HepG2 (cell line): ENCODE measurements at places on chromosomes 2 and 18. TPM values are rescaled to one million over a fixed set of nuclear protein-coding genes. Genes with fewer than 3 reads are reported as not detected.
A peak's percentile ranks its signal among the peaks of the same experiment; 100 is the strongest.

DNA sequence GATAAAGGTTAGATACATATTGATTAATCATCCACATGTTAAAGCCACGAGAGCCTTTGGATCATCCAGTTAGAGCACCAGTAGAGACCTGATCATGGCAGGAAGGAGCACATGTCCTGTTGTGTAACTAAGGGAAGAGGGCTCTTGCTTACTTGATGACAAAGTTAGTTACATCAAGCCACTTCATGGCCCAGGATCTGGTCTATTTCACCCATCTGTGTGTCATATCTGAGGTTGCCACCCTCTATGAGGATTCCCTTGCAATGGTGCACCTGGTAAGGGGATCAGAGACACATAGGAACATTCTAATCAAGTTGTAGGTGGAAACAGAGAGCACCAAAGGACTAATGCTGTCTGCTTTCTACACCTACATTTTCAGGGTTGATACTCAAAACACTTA, 6.7 kb downstream of the ANKAR start:
- H3K4me3 ChIP-seq, result no peak overlapping the region
- H3K36me3 ChIP-seq, result no peaks in the 10 kb centered on the region; the same call in 1 of the 2 replicates
- no peak for DNase-seq
- H3K27me3 ChIP-seq, result no peaks in the 10 kb centered on the region

DNMT3A gene
- 14.7 and 16.4 TPM in 2 replicates for polyA plus RNA-seq

OR6B3 gene
- polyA plus RNA-seq, result not detected in 2 replicates

GRCh38 chr18:32021756-32022564, 3.3 kb downstream of the RNF125 start:
- H3K27ac ChIP-seq, result no peak overlapping the region
- no peak for DNase-seq
- no peak overlapping the region for H3K4me3 ChIP-seq
- H3K4me1 ChIP-seq, result peaks cover 37% of the 10 kb centered on the region
- H3K36me3 ChIP-seq, result no peaks in the 10 kb centered on the region

TMEM198 gene
- 23.5 and 40.8 TPM in 2 replicates for polyA plus RNA-seq

GRCh38 chr2:205014201-205014600, 468.9 kb downstream of the PARD3B start:
- H3K4me1 ChIP-seq, result peaks cover 13% of the 10 kb centered on the region; the same call in 1 of the 2 replicates
- H3K27ac ChIP-seq, result no peak overlapping the region
- H3K27me3 ChIP-seq, result no peaks in the 10 kb centered on the region
- no peaks in the 10 kb centered on the region for H3K36me3 ChIP-seq
- no peak for DNase-seq
- no peak overlapping the region for H3K4me3 ChIP-seq

GRCh38 chr2:184597571-184597991, 748 bp upstream of the ZNF804A start:
- H3K27me3 ChIP-seq, result peaks cover 32% of the 10 kb centered on the region
- no peak for DNase-seq
- H3K36me3 ChIP-seq, result no peaks in the 10 kb centered on the region

DNA sequence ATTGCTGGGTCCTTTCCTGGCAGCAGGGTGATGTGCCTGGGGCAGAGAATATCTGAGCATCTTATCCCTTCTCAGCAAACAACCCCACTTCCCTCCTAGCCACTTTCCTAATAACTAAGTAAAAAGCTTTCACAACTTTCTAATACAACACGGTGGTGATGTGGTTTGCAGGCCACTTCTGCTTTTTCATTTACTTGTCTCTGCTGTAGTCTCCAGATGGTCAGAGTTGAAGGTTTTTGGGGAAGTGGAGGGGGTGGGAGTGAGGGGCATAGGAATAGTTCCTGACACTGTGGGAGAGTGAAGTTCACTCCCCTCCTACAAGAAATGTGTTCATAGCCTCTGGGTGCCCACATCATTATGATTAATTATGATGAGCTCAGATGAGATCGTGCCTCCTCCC, 11.6 kb downstream of the OXER1 start:
- H3K4me1 ChIP-seq, result peaks cover 12% of the 10 kb centered on the region
- no peak for DNase-seq
- no peak overlapping the region for H3K4me3 ChIP-seq

GRCh38 chr2:225471039-225471438, 71.5 kb downstream of the NYAP2 start:
- no peak overlapping the region for H3K4me3 ChIP-seq
- H3K36me3 ChIP-seq, result no peaks in the 10 kb centered on the region
- DNase-seq, result no peak
- H3K27me3 ChIP-seq, result 0 out of 3 replicates have a peak, but pooled peaks cover 3% of the 10 kb centered on the region
- no peaks in the 10 kb centered on the region for H3K4me1 ChIP-seq
- no peak overlapping the region for H3K27ac ChIP-seq

GRCh38 chr2:45293182-45293581, 283.9 kb upstream of the SIX2 start:
- no peak overlapping the region for H3K27ac ChIP-seq
- no peaks in the 10 kb centered on the region for H3K4me1 ChIP-seq
- no peaks in the 10 kb centered on the region for H3K36me3 ChIP-seq
- no peak overlapping the region for H3K4me3 ChIP-seq
- DNase-seq, result no peak

- no peak overlapping the region for H3K27ac ChIP-seq
- H3K4me1 ChIP-seq, result no peaks in the 10 kb centered on the region
- no peaks in the 10 kb centered on the region for H3K27me3 ChIP-seq
These were observed 537.6 kb upstream of the CDH2 start for GRCh38 chr18:28714498-28714897.

DNA sequence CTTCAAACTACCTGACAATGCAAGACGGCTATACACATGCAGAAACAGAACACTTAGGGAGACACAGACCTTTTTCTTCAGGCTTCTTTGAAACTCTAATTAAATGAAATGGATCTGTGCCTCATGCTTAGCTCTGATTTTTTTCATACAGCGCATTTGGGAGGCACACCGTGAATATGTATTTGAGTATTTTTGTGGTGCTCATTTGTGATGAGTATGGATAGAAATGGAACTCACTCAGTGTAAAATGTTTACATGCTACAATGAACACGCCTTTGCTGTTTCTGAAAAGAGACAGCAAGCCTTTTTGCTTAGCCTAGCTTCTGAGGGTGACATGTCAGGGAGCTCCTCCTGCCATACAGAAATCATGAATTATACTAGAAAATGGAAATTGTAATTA, 113.3 kb downstream of the FSHR start:
- no peak overlapping the region for H3K4me3 ChIP-seq
- DNase-seq, result no peak
- no peak overlapping the region for H3K27ac ChIP-seq
- no peaks in the 10 kb centered on the region for H3K4me1 ChIP-seq

DNA sequence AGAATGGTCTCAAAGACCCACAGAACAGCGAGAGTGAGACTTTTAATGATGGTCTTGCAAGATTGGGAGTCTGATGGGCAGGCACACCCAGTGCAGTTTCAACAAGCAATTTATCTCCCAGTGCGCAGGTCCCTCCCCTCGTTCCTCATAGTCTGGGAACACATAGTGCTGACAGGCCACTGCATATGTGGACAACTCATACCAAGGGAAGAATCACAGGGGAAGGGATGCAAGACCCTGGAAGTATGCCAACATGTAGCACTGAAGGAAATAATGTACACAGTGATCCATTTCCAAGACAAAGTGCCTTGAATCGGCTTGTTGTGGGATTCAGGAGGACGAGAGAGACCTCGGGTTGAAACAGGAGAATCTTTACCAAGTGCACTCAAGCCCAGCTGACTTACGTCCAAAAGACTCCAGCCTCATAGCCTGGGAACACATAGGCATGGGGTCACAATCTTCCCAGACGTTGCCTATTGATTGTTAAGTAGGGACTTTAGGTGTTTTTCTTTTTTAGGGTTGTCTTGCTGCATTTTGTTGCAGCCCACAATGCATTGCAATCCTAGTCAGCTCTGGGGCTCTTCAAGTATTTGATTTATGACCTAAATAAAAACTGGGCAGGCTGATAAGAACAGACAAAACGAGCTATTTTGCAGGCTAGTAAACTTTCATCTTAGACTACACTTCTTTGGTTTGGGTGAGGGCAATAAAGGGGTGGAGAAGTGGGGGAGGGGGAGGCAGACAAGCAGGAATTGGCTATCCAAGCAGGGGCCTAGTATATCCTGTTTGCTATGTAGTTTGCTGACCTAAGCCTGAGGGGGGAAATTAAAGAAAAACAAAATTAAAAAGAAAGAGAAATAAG, 24.7 kb upstream of the SERPINB5 start:
- no peak overlapping the region for H3K4me3 ChIP-seq
- no peaks in the 10 kb centered on the region for H3K36me3 ChIP-seq
- no peak overlapping the region for H3K27ac ChIP-seq
- no peaks in the 10 kb centered on the region for H3K4me1 ChIP-seq
- no peak for DNase-seq

SLC8A1 gene
- not detected in 2 replicates for polyA plus RNA-seq

- no peaks in the 10 kb centered on the region for H3K36me3 ChIP-seq
- DNase-seq, result no peak
- H3K27ac ChIP-seq, result no peak overlapping the region
- no peaks in the 10 kb centered on the region for H3K4me1 ChIP-seq
- no peak overlapping the region for H3K4me3 ChIP-seq
These were observed 298.3 kb downstream of the ICOS start for GRCh38 chr2:204234879-204235278.

- 0 out of 2 replicates have a peak, but pooled peaks cover 6% of the 10 kb centered on the region for H3K4me1 ChIP-seq
- H3K36me3 ChIP-seq, result no peaks in the 10 kb centered on the region
- no peak overlapping the region for H3K27ac ChIP-seq
- H3K27me3 ChIP-seq, result peaks cover 23% of the 10 kb centered on the region; the same call in 2 of the 3 replicates
- no peak for DNase-seq
These were observed 357.5 kb upstream of the ID2 start for GRCh38 chr2:8324164-8324856.

DNA sequence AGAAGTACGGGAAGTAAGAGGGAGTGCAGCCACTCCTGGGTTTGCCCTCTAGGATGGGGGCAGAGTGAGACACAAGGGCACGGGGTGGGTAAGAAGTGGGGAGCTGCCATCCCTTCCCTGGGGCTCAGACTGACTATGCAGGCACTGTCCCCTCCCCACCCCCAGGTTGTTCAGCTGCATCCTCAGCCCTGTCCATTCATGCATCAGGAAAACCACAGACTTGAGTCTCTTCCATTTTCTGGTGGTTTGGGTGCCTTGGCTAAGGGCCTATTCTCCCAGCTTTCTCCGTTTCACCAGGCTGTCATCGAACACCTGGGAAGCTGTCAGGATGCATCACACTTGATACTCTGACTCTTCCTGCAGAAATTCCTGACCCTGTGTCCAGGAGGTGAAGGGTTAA, 111.9 kb downstream of the TFCP2L1 start:
- no peaks in the 10 kb centered on the region for H3K36me3 ChIP-seq
- H3K27ac ChIP-seq, result no peak overlapping the region
- H3K27me3 ChIP-seq, result peaks cover 7% of the 10 kb centered on the region
- no peak overlapping the region for H3K4me3 ChIP-seq
- DNase-seq, result no peak
- no peaks in the 10 kb centered on the region for H3K4me1 ChIP-seq

DNA sequence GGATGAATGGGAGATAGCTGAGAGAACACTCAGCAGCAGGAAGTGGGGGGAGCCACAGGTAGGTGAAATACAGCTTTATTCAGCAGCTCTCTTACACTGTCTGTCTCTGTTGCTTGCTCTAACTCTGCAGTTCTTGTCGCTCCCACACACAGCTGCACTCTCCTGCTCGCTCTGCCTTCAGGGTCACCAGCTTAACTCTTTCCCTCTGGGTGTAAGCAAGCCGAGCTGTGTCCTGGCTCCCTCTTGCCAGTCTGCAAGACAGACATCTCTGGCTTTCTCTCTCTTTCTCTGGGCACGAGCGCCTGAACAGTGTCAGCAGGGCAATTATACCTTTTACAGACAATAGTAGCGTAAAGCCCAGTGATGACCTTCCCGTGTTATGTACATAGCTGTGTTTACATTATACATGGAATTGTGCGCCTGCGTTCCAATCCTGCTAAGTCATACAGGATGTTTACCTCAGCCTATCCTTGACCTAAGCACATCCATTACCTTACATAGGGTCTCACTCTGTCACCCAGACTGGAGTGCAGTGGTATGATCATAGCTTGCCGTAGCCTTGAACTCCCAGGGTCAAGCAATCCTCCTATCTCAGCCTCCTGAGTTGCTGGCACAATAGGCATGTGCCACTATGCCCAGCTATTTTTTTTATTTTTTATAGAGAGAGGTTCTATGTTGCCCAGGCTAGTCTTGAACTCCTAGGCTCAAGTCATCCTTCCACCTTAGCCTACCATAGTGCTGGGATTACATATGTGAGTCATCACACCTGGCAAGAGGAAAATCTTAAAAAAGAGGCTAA, 57.8 kb upstream of the CHN1 start:
- DNase-seq, result peak; percentile 100
- H3K4me3 ChIP-seq, result no peak overlapping the region
- H3K27me3 ChIP-seq, result no peaks in the 10 kb centered on the region
- peaks cover 43% of the 10 kb centered on the region for H3K4me1 ChIP-seq

- no peaks in the 10 kb centered on the region for H3K4me1 ChIP-seq
- H3K4me3 ChIP-seq, result no peak overlapping the region
- DNase-seq, result no peak
- no peaks in the 10 kb centered on the region; the same call in 1 of the 2 replicates for H3K27me3 ChIP-seq
- no peak overlapping the region for H3K27ac ChIP-seq
These were observed 545.0 kb upstream of the PIK3C3 start for GRCh38 chr18:41410006-41410405.

DNA sequence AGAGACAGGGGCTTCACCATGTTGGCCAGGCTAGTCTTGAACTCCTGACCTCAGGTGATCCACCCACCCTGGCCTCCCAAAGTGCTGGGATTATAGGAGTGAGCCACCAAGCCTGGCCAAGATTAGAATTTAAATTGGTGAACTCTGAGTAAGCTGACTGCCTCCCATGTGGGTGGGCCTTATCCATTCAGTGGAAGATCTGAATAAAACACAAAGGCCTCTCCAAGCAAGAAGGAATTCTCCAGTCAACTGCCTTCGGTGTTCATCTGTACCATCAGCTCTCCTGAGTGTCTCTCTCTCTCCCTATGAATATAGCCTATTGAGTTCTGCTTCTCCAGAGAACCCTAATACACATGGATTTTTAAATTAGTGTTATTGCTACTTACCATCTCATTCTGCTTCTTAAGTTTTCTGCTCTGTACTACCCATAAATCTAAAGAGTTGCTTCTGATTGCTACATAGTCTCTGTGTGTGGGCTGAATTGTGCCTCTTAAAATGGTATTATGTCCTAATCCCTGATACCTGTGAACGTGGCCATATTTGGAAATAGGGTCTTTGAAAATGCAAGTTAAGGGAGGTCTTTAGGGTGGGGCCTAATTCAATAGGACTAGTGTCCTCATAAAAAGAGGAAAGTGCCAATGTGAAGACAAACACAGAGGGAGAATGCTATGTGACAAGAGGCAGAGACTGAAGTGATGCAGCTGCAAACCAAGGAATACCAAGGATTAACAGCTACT, 36.3 kb downstream of the FBXO11 start:
- H3K36me3 ChIP-seq, result peaks cover 33% of the 10 kb centered on the region
- H3K4me3 ChIP-seq, result no peak overlapping the region
- H3K27ac ChIP-seq, result no peak overlapping the region
- H3K4me1 ChIP-seq, result peaks cover 10% of the 10 kb centered on the region; the same call in 1 of the 2 replicates

DNA sequence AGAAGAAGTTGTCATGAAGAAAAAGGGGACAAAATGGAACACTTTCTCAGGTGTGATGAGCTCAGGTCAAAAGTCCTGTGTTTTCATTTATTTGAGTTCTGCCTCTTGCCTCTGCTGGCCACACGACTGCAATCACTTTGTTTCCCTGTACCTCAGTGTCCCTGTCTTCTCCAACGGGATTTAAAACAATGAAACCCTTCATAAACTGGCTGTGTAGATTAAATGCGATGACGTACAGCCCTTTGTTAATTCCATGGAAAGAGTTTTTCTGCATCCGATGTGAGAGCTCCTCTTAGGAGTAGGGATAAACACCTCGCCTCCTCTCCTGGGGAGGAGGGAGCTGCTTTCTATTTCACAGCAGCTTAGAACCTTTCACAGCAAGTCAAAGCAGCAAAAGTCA, 51.5 kb upstream of the CNGA3 start:
- H3K27ac ChIP-seq, result no peak overlapping the region
- no peaks in the 10 kb centered on the region for H3K36me3 ChIP-seq
- no peak for DNase-seq
- peaks cover 25% of the 10 kb centered on the region for H3K4me1 ChIP-seq
